ENCODE measurements at places on chromosomes 2 and 18. TPM values are rescaled to one million over a fixed set of nuclear protein-coding genes. Genes with fewer than 3 reads are reported as not detected.

C2orf15 gene
- polyA plus RNA-seq = 0.75 TPM

RBBP8 gene
- 9.4 TPM for polyA plus RNA-seq

DNA sequence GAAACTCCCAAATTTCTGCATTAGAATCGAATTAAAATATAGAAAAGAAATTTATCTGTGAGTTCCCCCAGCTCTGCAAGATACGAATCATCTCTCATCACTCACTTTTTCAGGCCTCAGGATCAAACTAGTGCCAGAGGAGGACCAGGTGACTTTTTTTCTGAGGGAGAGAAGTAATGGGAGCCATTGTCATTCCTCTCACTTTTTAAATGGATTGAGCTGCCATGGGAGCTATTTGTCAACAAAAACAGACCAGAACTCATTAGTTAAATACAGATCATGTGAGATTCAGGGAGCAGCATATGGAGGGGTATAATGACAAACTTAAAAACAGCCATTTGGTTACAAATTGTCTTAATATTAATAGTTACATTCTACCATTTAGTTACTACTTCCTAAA lies 594.4 kb downstream of the DPP10 start:
- H3K27me3 ChIP-seq = no peaks in the 10 kb centered on the region
- no peak overlapping the region for H3K27ac ChIP-seq
- no peaks in the 10 kb centered on the region for H3K4me1 ChIP-seq
- no peaks in the 10 kb centered on the region for H3K36me3 ChIP-seq
- H3K4me3 ChIP-seq = no peak overlapping the region

DNA sequence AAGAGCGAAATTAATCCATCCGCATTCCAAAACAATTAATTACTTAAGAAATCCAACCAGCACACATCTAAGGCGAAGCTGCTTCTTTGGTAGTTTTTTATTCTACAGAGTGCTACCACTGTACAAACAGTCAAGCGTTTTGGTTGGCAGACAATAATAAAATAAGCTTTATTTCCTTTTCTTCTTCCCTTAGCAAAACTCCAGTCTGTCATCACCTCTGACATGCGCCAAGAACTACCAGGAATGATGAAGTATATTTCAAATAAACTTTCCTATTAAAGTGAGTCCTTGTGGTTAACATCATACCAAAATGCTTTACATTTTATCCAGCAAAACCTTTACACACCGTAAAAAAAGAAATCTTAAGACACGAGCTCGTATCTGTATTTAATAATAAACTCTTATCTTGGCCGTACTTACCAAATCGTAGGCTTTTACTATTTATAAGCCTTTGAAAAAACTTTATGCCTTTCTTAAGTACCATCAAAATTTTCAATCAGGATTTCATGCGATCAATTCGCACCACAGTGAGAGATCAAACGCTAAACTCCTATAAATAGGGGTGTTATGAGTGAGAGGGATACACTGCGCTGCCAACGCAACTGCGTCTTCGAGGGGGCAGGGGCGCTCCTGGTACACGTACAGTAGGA lies 1.3 kb downstream of the ATL2 start:
- no peaks in the 10 kb centered on the region for H3K4me1 ChIP-seq
- H3K27ac ChIP-seq = no peak overlapping the region
- H3K4me3 ChIP-seq = peak overlapping the region; percentile 85
- DNase-seq = peak; percentile 65

GRCh38 chr2:240229005-240229404 lies 88.5 kb upstream of the OTOS start:
- no peaks in the 10 kb centered on the region for H3K27me3 ChIP-seq
- no peaks in the 10 kb centered on the region for H3K4me1 ChIP-seq
- no peak overlapping the region for H3K4me3 ChIP-seq
- H3K36me3 ChIP-seq = no peaks in the 10 kb centered on the region
- H3K27ac ChIP-seq = no peak overlapping the region

SCYGR4 gene
- not detected for polyA plus RNA-seq

RPRM gene
- polyA plus RNA-seq = not detected

DNA sequence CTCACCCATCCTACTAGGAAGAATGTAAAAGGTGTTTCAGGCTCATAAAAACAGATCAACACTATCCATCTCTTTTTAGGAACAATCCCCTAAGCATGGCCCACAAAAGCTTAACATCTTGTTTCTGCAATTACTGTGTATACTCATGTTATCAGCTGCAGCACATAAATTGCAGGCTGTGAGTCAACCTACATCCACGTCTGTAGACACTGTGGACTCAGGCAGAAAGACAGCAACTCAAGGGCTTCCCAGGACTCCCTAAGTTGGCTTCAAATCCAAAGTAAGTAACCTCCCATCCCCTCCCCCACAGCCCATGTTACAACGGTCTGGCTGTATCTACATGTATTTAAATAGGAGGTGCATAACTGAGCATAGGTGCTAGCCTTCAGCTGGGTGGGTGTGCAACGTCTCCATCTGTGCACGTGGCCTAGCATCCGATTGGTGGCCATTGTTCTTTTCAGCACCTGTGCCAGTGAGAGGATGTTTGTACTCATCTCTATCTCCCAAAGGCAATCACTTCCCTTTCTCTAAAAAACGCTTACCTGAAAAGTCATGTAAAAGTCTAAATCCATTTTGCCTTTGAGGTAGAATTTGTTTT lies 30.1 kb downstream of the UXS1 start:
- no peak overlapping the region for H3K27ac ChIP-seq
- H3K27me3 ChIP-seq = no peaks in the 10 kb centered on the region
- H3K36me3 ChIP-seq = no peaks in the 10 kb centered on the region

CYP26B1 gene
- 2.0 TPM for polyA plus RNA-seq

DNA sequence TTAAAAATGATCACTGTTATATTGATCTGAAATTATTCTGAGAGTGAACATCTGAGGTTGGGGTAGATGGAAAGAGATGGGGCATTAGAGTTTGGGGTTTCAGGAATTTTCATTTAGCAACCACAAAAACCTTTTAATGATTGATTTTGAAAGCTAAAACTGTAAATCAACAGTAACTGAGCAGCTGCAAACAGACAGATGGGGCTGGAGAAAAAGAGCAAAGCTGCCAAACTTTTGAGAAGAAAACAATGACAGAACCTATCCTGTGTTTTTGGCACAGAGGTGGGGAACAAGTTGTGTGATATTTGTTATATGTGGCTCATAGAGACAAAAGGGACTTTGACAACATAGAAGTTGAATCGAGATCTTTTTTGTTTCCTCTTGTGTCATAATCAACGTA lies 415.8 kb upstream of the DSEL start:
- H3K27ac ChIP-seq = no peak overlapping the region
- no peaks in the 10 kb centered on the region for H3K27me3 ChIP-seq
- no peaks in the 10 kb centered on the region for H3K36me3 ChIP-seq
- DNase-seq = no peak

All from aorta (tissue), 5 donors.